Amniotic stem cell (primary cell): ENCODE measurements at places on chromosomes 7 and 10.

DNA sequence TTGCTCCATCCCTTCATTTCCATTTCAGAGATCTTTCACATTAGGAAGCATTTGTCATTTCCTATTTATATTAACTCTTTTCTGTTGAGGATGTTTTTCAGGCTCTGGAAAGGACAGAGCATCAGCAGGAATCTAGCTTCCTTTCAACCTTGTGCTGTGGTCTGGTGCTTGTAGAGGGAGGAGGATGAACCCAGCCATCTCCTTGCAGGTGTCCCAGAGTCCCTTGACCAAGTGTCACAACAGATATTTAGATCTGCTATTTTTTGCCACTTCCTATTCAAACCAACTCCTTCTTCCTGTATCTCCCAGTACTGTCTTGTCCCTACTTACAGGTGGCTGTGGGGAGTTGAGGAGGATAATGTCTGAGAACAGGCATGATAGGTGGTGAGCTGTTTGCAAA, 742.8 kb downstream of the GRID1 start:
- DNase-seq: no peak

DNA sequence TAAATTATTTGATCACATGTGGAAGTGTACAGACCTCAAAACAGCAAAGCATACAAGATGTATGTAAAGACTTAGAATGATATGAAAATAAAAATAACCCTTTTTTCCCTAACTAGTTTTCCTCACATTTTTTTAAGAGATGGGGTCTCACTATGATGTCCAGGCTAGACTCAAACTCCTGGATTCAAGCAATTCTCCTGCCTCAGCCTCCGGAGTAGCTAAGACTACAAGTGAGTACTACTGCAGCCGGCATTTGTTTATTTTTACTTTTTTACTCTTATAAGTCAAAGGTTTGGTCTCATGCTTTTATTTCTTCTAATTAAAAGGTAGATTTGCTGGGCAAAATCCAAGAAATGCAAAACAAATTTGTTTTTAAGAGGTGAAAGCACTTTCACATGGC, 124.4 kb upstream of the ASAH2 start:
- no peak for DNase-seq

- DNase-seq: no peak
These were observed 226.2 kb downstream of the THSD7A start for GRCh38 chr7:11605749-11606148.

- DNase-seq: no peak
These were observed 655 bp downstream of the KLHL7 start for GRCh38 chr7:23106057-23106822.

- peak; percentile 8 for DNase-seq
These were observed 3.7 kb downstream of the WNT2 start for GRCh38 chr7:117319181-117319580.

DNA sequence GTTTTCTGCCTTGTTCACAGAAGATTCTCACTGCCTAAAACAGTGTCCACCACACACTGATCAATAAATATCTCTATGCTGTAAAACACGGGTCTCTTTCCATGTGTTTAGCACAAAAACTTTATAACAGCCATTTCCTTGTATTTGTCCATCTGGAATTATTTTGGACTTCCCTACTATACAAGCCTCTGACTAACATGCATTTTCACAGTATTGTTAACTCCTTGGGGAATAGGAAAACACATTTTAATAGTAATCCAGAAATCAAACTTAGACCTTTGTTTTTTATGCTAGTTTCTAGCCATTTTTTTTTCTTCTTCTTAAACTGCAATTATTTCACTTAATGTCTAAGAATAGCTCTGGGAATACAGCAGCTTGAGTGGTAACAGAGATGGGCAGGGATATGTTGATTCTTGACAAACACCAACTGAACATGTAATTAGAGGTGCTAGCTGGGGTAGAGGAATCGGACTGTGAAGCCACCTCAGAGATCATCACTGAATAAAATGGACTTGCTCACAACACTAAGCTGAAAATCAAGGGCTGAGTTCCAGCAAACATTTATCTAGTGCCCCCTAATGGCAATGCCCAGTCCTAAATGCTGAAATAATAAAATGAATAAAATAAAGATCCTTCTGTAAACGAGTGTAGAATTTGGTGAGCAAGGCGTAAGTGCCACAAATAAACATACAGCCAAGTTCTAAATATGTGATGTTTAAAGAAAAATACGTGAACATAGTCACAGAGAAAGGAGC, 593.1 kb downstream of the SORCS1 start:
- peak; percentile 66 for DNase-seq
